ENCODE measurements at places on chromosomes 3 and 15. TPM values are rescaled to one million over a fixed set of nuclear protein-coding genes. Genes with fewer than 3 reads are reported as not detected.

C2CD4A gene
- total RNA-seq: not detected

CAMP gene
- total RNA-seq: not detected

DPPA2 gene
- not detected for total RNA-seq

IQCF2 gene
- not detected for total RNA-seq

RPP25 gene
- total RNA-seq: 9.9 TPM

NOX5 gene
- 0.49 TPM for total RNA-seq

SATB1 gene
- total RNA-seq: 12.4 TPM

CPNE4 gene
- total RNA-seq: not detected
